Skeletal muscle cell (primary cell): ENCODE measurements at places on chromosomes 1 and 21.
A peak's percentile ranks its signal among the peaks of the same experiment; 100 is the strongest.

- no peak for DNase-seq
Observed at GRCh38 chr21:43958364-43959158, 53.5 kb upstream of the TRAPPC10 start.

DNA sequence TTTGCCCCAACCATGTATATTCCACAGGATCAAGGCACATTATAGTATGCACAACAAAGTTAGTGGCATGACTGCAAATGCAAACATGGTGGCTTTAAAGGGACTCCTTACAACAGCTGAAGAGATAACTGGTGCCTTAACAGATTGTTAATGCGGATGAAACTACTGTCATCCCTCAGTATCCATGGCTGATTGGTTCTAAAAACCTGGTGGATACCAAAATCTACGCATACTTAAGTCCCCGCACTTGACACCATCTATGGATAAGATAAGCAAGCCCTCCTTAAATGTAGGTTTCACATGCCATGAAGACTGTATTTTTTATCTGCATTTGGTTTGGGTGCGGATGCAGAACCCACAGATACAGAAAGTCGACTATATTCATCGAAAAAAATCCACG, 73.5 kb downstream of the ZNF644 start:
- no peak for DNase-seq

- DNase-seq: no peak
Observed at GRCh38 chr1:226882187-226882586, 11.8 kb downstream of the PSEN2 start.

- peak; percentile 87 for DNase-seq
Observed at GRCh38 chr1:64043976-64044375, 159.4 kb upstream of the UBE2U start.

- peak; percentile 84 for DNase-seq
Observed at GRCh38 chr1:231337472-231338269, at the start of gene EXOC8. EXOC8 (minus strand) TSS chr1:231337852; CDS start chr1:231337745, 107 bp downstream.

DNA sequence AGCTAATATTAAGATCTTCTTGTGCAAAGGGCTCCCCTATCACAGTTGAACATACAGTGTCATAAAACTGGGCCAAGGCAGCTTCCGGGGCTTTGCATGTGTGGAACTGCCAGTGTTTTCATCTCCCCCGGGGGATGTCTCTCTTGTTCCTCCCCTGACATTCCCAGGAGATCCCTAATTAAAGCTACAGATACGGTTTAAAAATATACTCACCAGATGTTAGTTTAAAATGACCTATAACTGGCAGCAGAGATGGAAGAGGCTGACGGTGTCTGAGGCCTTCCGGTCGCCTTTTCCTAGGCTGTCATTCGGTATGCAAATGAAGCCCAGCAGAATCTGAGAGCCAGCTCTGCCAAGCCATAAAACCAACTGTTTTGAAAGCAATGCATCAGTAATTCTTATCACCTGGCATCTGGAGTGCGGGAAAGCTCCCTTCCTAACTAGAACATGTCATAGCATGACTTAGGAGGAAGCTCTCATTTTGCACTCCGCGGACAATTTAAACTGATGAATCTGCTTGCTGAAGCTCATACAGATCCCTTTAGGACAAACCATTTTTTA, 436.5 kb upstream of the VAMP3 start:
- DNase-seq: no peak

- DNase-seq: no peak
Observed at GRCh38 chr1:38958967-38959366, 17.3 kb upstream of the RHBDL2 start.

DNA sequence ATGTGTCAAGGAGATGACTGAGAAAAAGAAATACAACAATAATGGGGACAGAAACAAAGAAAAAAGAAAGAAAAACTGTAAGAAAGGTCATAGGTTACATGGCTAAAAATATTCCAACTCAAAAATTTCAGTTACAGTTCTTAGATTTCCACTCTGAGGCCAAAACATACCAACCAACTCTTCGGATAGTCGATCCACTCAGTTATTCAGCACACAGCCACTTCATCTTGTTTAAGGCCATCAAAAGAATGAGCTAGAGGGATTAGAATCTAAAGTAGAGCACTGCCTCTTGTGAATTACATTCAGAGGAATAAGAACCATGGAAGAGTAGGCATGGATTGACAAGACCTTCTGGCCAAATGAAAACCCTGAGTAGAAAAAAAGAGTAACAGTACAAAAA, 277.0 kb downstream of the MRPL39 start:
- DNase-seq: peak; percentile 45

DNA sequence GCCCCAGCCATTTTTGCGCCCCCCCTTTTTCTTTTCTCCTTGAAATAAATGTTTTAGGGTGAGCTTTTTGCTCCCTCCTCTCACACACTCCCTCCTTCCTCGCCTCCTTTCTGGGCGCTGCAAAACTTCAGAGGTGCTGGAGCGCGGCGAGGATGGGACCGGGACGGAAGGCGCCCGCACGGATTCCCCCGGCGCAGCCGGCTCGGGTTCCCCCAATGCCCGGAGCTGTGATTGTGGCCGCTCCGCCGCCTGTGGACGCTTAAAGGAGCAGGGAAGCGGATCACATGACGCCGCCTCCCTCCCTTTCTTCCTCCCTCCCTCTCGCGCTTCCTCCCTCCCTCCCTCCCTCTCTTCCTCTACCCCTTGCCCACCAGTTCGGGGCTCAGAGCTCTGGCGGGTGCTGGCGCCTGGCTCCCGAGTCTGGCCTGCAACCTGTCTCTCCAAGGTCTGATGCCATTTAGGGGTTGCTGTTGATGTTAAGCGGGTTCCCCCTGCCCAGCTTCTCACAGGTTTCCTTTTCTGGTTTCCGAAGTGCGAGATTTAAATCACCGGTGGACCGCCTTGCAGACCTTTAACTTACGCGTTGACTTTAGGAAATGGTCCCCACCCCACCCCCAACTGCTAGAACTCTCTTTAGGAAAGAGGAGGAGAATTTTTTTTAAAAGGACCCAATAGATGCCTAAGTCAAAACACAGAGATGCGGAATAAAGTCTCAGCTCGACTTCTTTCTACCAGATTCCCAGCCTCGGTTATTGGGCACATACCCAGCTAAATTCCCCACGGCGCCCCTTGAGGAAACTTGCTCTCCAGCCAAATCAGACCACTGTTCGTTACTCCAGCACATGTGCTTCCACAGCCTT, at the start of gene WLS:
WLS (minus strand) TSS at position 235 of the 860 bp plus-strand sequence; CDS start at position 11, 224 bp downstream.
- DNase-seq: peak; percentile 60

- no peak for DNase-seq
Observed at GRCh38 chr1:177926201-177926600, 43.7 kb downstream of the SEC16B start.

DNA sequence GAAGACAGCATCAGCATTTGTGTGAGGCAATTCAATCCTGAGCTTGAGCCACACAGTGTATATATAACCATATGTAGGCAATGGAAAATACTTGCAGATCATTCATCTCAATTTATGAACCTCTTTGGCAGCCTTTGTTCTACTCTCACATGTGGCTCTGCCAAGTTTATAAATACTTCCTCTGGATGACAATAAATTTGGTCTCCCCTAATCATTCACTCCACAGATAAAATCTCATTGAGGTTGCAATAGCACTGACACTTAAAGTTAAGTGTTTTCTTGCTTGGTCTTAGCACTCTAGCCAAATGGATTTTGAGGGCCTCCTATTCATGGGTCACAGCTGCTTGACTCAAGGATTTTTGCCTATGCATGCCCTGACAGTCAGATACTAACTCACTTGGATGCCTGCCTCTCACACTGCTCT, 136.6 kb upstream of the VANGL1 start:
- DNase-seq: no peak

DNA sequence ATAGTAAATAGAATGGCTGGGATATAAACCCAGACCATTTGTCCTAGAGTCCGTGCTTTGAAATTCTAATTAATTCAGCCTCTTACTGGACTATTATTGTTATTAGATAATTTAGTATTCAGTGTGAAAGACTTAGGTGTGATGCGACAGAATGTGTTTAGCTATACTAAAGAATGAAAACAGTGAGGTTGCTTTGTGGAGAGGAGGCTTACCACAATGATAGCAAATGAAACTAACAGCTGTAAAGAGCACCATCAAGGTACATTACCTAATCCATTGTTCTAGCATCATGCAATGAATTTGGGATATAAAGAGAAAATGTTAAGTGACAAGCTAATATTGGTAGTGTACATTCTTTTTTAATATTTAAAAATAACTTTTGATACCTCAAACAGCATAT, 911.1 kb downstream of the KCNT2 start:
- DNase-seq: no peak

GRCh38 chr1:92192246-92192645, 25.5 kb upstream of the C1orf146 start:
- DNase-seq: no peak

DNA sequence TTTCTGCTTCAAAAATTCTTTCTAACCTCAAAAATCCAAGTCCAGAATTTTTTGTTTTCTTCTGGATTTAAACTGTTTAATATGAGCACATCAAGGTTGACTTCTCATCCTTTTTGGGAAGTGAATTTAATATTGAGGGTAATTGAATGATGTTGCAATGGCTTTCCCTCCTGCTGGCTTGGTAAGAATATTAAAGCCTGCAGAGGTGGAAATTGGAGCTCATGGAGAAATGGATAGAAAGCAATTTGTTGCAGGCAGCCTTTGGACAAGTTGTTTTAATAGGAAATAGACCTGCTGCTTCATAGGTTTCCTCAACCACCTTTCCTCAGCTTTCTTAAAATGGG, 124.7 kb downstream of the SYT2 start:
- no peak for DNase-seq

GRCh38 chr1:83746234-83746633, 252.7 kb downstream of the TTLL7 start:
- DNase-seq: no peak

GRCh38 chr1:61301824-61302657, 219.7 kb downstream of the NFIA start:
- peak; percentile 70 for DNase-seq

GRCh38 chr21:16851054-16851453, 661.8 kb upstream of the CXADR start:
- DNase-seq: no peak
